ENCODE measurements at places on chromosomes 1 and 21.

DNA sequence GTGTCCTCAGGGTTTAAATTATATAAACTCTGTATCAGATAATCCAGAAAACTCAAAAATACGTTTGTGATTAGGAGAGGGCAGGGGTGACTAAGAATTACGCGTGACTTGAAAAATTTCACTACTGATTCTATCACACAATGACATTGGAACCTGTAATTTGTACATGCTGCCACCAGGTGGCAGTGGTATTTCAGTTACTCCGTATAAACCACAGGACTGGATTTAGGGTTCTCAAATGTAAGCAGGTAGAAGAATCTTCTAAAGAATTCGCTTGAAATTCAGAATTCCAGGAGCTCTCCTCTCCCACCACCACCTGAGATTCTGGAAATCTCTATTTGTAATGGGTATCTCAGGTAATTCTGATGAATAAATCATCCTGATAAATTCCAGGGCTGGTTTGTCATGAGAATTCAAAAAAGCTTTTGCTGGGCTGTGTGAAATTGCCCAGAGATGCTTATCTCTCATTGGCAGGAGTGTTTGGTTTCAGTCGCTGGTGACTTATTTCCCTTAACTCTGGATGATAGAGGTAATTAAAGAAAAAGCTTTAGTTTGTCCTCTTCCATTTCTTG is 1.7 kb upstream of the KRTAP7-1 start:
- no peak for DNase-seq

DNA sequence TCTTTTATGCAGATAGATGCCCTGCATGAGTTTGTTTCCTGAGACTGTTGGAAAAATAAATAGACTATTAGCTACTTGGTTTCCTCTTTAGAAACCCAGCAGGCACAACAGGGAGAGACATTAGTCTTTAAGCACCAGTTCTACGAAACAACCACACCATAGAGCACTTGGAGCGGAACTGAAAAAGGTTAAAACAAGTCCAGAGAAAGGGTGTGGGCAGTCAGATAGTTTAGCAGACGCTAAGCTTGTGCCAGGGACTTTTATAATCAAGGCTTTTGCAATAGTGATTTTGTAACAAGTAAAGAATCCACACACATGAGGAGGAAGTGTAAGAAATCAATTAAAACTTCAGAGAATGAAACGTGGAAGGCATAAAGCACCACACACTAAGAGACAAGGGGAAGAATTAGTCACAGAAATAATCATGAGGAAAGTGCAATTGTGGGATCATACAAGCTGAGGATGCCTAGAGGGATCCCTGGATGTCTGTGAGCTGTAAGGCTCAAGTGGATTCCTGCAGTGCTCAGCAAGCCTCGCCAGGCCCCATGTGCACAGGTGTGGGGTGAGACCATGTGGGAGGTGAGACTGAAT is 37.8 kb upstream of the TLR5 start:
- DNase-seq, result no peak

DNA sequence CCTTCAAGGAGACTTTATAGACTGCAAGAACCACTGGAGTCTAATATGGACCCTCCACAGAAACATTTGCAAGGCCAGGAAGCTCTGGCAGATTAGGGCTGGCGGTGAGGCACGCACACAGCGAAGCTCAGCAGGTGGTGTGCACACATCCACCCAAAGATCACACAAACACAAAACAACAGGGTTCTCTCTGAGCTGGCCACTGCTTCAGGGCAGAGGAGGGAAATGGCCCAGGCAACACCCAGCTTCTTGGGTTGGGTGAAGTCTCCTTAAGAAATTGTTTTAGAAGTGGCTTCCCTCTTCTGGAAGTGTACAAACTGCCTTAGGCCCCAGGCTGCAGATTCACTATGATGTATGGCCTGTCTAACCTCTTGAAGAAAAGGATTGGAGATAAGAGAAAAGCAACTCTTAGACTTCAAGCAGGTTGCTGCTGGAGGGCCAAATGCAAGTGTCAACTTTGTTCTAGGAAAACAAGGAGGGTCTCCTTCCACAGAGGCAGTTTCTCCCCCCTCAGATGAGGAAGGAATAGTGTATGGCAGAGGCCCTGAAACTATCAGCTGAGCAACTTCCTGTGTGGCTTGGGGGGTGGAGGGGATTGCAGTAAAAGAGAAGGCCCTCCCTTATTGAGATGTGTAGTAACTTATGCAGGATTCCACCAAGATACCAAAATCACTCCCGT is 2.0 kb downstream of the RCSD1 start:
- no peak for DNase-seq

DNA sequence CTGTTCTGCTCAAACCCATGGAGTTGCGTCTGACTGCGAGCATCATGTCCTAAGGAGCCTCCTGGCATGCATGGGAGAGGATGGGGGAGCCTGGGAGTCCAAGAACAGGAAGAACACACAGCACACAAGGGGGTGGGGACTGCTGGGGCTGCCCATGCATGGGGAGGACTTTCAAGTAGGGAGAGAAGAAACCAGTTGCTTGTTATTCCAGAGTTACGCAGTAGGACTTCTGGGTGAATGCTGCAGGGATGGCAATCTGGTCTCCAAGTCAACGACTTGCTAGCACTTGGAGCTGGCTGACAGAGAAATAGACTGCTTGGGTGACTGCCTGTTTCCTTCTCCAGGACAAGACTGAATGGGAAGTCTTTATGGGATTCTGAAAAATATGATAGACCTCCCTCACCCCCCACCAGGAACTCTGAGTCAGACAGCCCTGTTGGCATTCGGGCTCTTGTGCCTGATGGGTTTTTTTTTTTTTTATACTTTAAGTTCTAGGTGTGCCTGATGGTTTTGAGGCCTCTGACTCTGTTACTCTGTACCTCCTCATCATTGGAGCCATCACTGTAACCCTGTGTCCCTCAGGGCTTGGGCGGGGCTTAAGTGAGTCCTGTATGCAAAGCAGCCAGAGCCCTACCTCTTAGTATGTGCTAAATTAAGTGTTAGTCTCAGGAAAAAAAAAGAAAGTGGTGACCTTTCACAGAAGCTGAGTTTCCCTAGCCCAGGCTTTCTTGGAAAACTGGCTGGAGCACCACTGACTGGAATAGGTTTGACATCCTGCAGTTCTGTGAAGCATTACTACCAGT is 30.3 kb downstream of the MAP3K21 start:
- DNase-seq, result no peak

DNA sequence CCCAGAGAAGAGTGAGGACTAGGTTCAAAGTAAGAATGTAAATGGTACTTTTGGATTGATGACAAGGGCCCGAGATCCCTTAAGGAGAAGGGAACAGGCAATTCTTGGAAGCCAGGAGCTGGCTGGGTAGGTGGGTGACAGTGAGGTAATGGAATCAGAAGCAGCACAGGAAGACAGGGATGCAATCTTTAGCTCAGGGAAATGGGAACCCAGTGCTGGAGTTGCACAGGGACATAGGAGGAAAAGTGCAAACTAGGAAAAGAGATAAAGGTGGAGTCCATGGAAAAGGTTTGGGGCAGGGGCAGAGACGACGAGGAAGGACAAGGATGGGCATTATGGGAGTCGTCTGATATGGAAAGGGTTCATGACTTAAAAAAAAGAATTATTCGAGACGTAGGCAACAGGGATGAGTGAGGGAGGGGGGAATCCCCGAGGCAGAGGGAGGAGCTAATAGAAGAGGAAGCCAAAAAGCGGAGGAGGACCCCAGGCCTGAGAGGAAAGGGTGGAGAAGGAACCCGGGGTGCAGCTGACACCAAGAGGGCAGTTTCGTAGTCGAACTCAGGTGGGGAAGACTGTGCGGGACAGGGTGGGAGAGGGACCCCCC is 495 bp downstream of the PI4KB start:
- DNase-seq, result no peak

- DNase-seq, result no peak
Measured at GRCh38 chr1:160814316-160814715, 18.3 kb downstream of the LY9 start.

GRCh38 chr1:179856296-179856695 is 21.3 kb downstream of the TOR1AIP2 start:
- DNase-seq, result no peak

- peak; percentile 79 for DNase-seq
Measured at GRCh38 chr1:112849425-112850033, 106.5 kb downstream of the SLC16A1 start.

- no peak for DNase-seq
Measured at GRCh38 chr1:45093334-45093733, 81.3 kb downstream of the UROD start.

DNA sequence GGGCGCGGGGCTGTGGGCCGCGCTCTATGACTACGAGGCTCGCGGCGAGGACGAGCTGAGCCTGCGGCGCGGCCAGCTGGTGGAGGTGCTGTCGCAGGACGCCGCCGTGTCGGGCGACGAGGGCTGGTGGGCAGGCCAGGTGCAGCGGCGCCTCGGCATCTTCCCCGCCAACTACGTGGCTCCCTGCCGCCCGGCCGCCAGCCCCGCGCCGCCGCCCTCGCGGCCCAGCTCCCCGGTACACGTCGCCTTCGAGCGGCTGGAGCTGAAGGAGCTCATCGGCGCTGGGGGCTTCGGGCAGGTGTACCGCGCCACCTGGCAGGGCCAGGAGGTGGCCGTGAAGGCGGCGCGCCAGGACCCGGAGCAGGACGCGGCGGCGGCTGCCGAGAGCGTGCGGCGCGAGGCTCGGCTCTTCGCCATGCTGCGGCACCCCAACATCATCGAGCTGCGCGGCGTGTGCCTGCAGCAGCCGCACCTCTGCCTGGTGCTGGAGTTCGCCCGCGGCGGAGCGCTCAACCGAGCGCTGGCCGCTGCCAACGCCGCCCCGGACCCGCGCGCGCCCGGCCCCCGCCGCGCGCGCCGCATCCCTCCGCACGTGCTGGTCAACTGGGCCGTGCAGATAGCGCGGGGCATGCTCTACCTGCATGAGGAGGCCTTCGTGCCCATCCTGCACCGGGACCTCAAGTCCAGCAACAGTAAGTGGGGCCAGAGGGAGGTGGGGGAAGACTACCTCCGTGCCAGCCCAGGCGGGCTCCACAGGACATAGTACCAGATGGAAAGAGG is 808 bp downstream of the MAP3K21 start:
- DNase-seq, result peak; percentile 82

DNA sequence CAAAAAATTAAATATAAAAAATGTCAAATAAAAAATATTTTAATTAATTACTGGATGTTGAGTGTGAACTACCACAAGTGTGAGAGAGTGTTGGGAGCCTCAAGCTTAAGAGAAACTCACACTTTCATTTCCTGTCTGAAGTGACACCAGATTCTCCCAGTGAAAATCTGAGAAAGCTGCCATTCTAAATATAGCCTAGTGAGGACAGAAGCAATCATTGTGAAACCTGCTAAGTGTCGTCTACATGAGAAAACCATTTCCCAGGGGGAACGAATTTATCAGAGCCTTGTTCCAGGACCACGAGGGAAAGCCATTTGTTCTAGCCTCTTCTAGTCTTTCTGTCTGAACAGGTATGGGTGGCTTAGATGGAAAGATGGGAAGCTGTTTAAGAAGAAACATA is 329.3 kb upstream of the PRMT6 start:
- DNase-seq, result no peak

DNA sequence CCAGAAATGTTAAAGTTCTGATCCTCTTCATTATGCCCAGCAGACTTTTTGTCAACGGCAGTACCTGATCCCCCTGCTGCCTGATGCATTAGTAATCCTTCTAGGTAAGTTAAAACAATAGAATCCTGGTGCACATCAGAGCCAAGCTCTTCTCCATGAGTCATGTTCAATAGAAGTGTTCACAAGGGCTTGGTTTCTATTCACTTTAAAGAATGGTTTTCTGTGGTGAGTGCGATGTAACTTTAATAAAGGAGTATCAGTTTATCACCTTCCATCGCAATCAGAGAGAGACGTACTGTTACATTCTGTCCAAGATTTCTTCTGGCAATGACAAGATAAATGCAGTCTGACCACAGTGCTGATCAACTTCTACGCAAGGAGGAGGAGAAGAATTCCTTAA is 96.8 kb downstream of the NRIP1 start:
- DNase-seq, result no peak

Data from right kidney (tissue), 9 donors.